CD8-positive, alpha-beta memory T cell (primary cell): ENCODE measurements at places on chromosomes 16 and 17.

GRCh38 chr17:62666801-62667591 is 39.5 kb downstream of the MRC2 start:
- DNase-seq, result no peak

DNA sequence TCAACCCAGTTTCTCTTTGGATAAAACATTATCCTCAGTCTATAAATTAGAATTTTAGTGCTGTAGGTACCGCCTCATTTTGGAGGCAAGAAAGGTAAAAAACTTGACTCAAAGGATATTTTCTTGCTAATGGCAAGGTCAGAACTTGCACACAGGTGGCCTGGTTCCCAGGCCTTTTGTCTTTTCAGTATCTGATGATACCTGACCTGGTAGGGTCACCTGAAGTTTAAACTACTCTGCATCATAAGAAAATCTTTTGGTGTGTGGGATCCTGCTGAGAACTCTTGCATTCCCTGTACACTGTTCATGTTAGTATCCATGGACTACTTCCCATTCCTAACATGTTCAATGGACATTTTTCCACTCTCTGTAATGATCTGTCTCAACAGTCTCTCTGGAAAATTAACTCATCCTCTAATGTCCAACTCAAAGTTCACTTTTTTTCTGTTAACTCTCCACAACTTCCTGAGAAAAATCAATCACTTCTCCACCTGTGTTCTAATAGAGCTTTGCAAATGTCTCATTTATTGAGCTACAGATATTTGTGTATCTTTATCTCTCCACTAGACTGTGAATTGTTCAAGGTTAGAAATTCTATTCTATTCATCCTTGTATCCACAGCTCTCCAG is 317.1 kb upstream of the SOX9 start:
- DNase-seq, result no peak

- no peak for DNase-seq
Measured at GRCh38 chr16:23874613-23875294, 39.0 kb downstream of the PRKCB start.

DNA sequence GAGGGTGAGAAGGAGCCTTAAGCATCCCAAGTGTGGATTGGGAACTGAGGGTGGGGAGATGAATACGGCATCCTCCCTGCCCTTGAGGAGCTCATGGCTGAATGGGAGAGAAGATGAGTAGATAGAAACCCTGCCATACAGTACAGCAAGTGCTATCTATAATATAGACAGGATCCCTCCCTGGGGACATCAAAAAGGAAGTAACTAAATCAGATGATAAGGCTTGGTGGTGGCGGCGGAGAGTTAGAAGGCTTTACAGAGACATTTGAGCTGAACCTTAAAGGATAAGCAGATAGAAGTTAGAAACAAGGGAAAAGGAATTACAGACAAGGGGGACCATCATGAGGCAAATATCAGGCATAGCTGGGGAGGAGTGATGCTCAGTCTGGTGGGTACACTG is 67.5 kb upstream of the TMEM132E start:
- DNase-seq, result no peak
